ENCODE measurements at places on chromosomes 6 and 20. TPM values are rescaled to one million over a fixed set of nuclear protein-coding genes. Genes with fewer than 3 reads are reported as not detected.

GRCh38 chr6:169923468-169924464 is 172.3 kb downstream of the ERMARD start:
- DNase-seq, result no peak

DNA sequence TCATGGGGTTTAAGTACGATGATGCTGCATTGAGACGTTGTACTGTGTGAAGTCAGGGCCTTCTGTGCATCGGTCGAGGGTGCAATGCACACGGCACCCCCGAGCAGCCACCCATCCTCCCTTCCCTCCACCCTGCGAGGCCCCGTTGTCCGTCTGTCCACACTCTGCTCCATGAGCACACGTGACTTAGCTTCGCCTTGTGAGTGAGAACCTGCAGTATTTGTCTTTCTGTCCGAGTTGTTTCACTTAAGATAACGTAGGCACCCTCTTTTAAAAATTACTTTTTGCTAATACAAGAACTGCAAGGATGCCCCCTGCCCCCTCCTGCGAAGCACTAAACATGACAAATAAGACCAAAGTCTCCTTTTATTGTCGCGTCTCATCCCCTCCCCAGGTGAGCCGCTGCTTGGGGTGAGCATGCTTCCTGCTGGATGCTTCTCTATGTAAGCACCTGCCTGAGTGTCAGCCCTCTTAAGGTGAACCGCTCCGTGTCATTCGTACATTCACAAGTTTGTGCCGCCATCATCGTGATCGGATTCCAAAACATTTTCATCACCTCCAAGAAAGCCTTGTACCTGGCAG is 3.6 kb upstream of the RBBP8NL start:
- DNase-seq, result no peak

PNPLA1 gene
- total RNA-seq, result not detected

DNA sequence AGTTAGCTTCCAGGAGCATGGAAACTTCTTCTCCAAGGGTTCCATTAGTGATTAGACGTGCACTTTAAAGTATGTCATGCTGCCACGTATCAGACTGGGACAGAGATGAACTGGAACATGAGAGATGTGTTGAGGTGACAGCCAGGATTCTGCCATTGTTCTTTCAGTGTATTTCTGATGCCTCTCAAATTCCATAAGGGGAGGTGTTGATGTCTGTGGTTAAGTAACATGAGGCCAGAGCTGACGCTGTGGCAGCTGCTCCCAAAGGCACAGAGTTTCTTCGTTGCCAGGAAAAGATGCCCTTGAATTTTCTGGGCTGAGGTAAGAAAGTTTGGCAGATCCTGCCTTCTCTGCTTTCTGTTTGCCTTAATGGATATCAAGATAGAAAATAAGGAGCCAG is 63.5 kb downstream of the TRMT6 start:
- DNase-seq, result no peak

DNA sequence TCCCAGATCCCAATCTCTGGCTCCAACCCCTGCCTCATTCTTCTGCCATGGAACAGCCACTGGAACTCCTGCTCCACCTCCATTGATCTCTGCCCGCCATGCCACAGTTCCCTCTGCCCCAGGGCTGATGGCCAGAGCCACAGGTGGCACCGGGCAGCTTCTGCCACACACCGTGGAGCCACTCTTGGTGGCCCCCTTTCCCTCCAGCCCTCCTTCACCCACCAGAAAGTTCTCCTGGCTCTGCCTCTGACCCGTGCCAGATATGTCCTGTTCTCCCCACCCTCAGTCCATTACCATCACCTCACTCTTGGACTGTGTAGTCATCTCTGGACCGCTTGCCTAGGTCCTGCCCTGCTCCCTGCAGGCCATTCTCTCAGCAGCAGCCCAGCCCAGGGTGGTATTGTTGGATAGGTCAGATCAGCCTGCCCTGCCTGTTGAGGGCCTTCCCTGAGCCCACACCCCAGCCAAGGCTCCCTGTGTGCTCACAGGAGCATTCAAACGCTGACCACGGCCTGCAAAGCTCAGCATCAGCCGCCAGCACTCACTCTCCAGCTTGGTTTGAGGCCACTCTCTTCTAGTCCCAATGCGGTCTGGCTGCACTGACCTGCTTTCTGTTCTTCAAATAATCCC is 16.8 kb upstream of the SYNDIG1 start:
- no peak for DNase-seq

PHACTR3 gene
- total RNA-seq, result 0.14 TPM

RGL2 gene
- total RNA-seq, result 45.5 TPM

DNA sequence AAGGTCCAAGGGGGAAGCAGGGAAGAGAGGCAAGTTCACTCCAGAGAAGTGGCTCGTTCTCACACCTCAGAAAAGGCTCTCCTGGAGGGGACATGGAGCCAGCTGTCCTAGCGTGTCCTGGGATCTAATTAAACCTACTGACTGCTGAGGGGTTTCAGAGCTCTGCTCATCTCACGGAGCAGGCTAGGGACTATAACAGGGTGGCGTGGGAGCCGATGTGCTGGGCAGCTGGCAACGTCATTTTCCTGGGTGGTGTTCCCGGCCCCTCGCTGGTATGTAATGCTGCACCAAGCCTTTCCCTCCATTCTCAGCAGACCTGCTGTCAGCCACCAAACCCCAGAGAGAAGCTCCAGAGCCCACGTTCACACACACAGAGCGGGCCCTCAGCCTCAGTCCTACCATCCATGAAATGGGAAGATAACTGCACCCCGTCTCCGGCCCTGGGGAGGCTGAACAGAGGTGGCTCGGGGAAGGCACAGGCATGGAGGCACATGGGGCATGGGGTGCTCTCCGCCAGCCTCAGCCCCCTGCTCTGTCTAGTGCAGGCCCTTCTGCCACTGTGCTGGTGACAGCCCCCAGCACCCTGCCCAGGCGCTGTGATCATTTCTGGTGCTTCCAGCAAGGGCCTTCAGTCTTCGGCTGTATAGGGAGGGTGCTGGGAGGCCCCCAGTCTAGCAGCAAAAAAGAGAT is 1.9 kb downstream of the CST7 start:
- no peak for DNase-seq

- no peak for DNase-seq
Observed at GRCh38 chr6:89525786-89526562, 93.0 kb downstream of the ANKRD6 start.

- DNase-seq, result no peak
Observed at GRCh38 chr6:33768644-33769120, 20.2 kb downstream of the LEMD2 start.

MYH7B gene
- total RNA-seq, result 0.04 TPM

C6orf89 gene
- 31.4 TPM for total RNA-seq

GRCh38 chr6:158684311-158684710 is 34.5 kb downstream of the SYTL3 start:
- no peak for DNase-seq

KCTD20 gene
- 55.2 TPM for total RNA-seq

DNA sequence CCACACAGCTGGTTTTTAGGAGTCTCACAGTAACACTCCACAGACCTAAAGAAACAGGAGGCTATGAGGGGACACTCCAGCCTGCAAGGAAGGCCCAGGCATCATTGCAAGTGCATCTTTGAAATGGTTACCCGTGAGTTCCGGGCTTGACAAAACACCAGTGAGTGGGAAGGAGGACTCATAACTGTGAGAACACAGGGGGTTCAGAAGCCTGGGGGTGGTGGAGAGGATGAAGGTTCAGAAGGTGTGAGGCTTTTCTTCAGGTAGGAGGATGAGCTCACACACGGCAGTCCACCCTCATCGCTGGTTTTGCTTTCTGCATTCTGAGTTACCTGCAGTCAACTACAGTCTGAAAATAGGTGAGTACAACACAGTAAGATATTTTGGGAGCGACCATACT is 39.9 kb downstream of the MAP7 start:
- no peak for DNase-seq

DNA sequence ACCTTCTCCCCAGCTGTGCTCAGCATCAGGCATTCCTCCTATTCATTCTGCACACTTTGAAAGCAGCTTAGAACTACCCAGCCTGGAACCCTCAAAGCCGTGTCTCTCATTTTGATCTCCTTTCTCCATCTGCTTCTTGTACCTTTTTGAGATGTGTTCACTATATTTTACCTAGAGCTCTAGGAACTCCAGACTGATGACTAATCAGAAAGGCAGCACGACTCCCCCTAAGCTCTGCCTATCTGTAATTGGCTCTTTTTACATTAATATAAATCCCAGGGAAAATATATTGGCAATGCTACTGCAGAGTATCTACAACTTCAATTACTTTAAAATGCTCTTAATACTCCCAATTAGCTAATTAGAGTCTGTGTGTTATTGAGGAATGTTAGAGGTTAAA is 671.5 kb downstream of the CBLN4 start:
- DNase-seq, result peak; percentile 1

GRCh38 chr20:44650771-44651433 is 597 bp downstream of the ADA start:
- no peak for DNase-seq

GRCh38 chr6:21808045-21808470 is 214.5 kb downstream of the SOX4 start:
- peak; percentile 60 for DNase-seq

GRCh38 chr20:40540166-40540565 is 148.9 kb downstream of the MAFB start:
- DNase-seq, result no peak

- no peak for DNase-seq
Observed at GRCh38 chr20:53510262-53510661, 83.4 kb downstream of the ZNF217 start.

DNA sequence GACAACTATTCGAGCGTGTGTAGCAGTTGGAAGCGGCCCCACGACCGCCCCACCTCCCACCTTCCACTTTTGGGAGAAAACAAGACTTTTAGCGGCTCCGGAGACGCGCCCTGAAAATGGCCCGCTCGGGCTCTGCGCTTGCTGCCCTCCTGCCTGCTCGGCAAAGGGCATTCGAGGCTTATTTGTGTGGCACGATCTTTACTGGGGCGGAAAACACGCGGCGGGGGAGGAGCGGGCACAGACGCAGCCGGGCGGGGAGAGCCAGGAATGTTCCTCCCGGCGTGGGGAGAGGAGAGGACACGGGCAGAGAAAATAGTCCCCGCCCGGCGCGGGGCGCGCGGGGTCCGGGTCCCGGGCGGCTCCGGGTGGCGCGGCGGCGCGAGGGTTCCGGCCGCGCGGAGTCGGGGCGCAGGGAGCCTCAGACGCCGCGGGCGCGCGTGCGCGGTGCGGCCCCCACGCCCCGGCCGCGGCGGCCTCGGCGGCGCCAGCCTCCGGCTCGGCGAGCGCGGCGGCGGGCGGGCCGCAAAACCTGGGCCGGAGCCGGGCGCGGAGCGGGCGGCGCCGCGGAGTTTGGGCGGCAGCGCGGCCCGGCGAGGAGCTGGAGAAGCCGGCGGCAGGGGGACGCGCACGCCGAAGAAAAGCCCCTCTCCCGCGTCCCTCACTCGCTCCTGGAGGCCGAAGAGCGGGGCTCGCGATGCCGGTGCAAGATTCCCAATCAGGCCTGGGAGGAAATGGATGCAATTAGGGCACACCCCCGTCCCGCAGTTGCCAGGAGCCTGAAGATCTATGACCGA is 90.0 kb upstream of the ARID1B start:
- no peak for DNase-seq
